ENCODE measurements at places on chromosomes 5 and 9. TPM values are rescaled to one million over a fixed set of nuclear protein-coding genes. Genes with fewer than 3 reads are reported as not detected.

The IL13 gene
- total RNA-seq = not detected

The KCTD16 gene
- total RNA-seq = 0.05 TPM

The TTC23L gene
- not detected for total RNA-seq

The PCDHB15 gene
- 0.65 TPM for total RNA-seq

The ABCA1 gene
- total RNA-seq = 35.7 TPM

The APBA1 gene
- 4.9 TPM for total RNA-seq

The MRPL41 gene
- total RNA-seq = 32.5 TPM

The OSMR gene
- 30.0 TPM for total RNA-seq

The IRGM gene
- not detected for total RNA-seq

The CARD9 gene
- total RNA-seq = 0.34 TPM

The TEK gene
- total RNA-seq = 119 TPM

The RLN1 gene
- not detected for total RNA-seq

Data from dermis blood vessel endothelial cell (primary cell).